ENCODE measurements at places on chromosomes 5 and 9.

- DNase-seq = no peak
These were observed 37.3 kb upstream of the TEX48 start for GRCh38 chr9:114719290-114719689.

- no peak for DNase-seq
These were observed 205.5 kb upstream of the SLC24A2 start for GRCh38 chr9:19994296-19994695.

GRCh38 chr9:33007755-33008154 lies 6.3 kb upstream of the APTX start:
- DNase-seq = no peak

DNA sequence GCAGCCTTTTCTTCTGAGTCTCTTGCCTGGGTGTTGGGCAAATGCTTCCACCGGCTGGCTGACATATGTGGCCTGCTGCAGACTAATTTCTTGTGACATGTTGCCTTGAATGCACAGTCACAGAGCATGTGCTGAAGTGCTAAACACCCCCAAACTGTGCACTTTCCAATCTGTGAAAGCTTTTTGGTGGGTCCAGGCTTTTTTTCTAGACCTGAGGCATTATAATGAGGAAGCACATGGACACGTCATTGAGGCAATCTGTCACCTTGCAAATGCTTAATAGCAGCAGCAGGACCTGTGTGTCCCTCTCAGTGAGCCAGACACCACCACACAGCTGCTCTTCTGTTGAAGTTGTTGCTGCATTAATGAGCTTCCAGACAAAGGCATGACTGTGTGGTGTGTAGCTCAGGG lies 274.7 kb downstream of the ELAVL2 start:
- DNase-seq = no peak

DNA sequence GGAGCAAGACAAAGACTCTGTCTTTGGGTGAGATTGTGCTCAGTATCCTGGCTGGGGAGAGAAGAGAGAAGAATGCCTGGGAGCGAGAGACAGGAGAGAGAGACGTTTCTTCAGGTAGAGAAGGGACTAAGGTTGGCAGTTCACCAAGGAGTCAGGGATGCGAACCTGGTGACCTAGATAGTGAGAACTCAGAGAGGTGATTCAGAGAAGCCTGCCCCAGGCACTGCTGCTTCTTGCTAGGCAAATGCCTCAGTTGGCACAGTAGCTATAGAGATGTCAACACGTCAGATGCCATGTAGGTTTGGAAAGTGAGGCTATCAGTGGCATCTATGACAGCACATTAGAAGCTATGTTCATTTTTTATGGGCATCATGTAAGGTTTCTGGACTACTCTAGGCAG lies 231.6 kb upstream of the VLDLR start:
- DNase-seq = no peak

- no peak for DNase-seq
These were observed 3.4 kb downstream of the SMIM3 start for GRCh38 chr5:150781706-150782614.

DNA sequence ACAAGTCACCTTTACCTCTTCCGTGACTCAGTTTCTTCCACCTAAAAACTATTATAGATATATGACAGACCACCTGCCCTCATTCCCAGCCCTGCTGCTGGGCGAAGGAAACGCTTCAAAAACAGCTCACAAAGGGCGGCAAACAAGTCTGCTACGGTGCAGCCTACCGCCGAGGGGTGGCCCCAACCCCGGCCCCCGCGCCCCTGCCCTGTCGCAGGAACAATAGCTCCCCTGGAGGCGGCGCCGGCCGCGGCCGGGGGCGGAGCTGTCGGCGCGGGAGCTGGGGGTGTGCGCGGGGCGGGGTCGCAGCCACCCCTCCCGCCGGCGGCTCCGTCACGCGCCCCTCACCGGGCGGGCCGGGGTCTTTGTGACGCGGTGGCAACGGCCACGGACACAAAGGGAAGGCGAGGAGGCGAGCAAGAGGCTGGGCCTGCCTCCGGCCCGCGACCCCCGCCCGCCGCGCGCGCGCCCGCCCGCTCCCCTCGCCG lies at the start of gene TMEFF1:
TMEFF1 (plus strand) TSS at position 362 of the 488 bp plus-strand sequence. CDS start 396 bp downstream, outside the sequence.
- peak; percentile 57 for DNase-seq

DNA sequence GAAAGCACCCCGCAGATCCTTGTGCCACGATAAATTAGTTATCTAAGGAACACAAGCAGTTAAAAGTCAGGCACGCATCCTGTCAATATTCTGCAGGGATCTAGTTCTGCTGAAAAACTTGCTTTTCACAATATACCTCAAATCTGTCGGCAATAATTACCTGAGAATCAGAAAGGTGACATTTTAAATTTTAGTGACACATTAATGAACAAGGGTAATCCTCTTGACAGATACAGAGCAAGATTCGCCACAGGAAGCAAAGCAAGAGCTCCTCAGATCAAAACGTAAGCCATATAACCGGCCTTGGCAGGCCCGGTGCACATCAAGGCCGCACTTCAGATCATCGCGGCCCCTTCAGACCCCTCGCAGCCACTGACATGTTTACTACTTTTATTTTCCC lies 185.7 kb downstream of the ATPSCKMT start:
- no peak for DNase-seq

- no peak for DNase-seq
These were observed 138.4 kb downstream of the KCNIP1 start for GRCh38 chr5:170642066-170642735.

DNA sequence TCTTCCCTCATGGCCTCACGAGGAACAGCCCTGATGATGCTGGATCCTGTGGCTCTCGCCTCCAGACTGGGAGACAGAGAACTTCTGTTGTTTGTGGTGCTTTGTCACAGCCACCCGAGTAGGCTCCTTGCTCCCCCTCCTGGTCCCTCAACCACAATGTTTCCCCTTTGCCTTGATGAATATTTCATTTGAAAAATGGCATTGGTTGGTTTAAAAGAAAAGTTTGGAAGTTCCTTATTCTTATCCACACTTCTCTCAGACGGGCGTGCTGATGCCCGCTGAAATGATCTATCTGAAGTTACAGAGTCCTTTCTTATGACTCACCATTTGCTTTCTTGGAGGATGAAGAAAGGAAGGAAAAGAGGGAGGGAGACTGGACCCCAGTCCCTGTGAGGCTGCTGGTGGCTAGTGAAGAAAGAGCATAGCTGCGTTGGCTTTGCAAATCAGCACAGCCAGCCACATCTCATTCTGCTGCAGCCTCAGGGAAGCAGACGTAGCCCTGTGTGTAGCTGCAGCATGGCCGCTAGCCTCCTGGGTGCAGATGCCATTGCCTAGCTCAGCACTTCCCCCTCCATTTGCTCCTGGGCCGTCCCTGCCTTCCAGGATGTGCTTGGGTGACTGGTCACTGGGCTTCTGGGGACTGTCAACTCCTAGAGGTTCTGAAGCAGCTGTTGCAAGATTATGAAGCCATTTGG lies 185.9 kb downstream of the ERCC6L2 start:
- DNase-seq = peak; percentile 69

DNA sequence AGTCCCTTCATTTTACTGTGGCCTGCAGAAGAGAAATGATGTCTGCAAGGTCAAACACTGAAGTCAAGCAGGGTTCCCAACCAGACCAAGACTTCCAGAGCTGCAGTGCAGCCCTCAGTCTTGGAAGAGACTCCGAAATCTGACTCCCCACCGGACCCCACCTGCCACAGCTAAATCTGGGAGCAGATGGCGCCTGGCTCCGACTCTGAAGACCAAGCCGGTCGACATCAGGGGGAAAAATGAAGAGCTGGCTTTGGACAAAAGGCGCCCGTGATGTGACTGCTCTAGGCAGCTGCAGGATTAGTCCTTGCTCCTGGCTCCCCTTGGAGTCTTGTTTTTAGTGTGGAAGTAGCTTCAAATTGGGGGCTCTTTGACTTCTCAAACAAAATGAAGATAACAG lies 72.4 kb upstream of the ZNF622 start:
- no peak for DNase-seq

- DNase-seq = no peak
These were observed 14.6 kb upstream of the COL15A1 start for GRCh38 chr9:98929071-98929470.

GRCh38 chr9:134144801-134145200 lies 8.9 kb downstream of the WDR5 start:
- no peak for DNase-seq

DNA sequence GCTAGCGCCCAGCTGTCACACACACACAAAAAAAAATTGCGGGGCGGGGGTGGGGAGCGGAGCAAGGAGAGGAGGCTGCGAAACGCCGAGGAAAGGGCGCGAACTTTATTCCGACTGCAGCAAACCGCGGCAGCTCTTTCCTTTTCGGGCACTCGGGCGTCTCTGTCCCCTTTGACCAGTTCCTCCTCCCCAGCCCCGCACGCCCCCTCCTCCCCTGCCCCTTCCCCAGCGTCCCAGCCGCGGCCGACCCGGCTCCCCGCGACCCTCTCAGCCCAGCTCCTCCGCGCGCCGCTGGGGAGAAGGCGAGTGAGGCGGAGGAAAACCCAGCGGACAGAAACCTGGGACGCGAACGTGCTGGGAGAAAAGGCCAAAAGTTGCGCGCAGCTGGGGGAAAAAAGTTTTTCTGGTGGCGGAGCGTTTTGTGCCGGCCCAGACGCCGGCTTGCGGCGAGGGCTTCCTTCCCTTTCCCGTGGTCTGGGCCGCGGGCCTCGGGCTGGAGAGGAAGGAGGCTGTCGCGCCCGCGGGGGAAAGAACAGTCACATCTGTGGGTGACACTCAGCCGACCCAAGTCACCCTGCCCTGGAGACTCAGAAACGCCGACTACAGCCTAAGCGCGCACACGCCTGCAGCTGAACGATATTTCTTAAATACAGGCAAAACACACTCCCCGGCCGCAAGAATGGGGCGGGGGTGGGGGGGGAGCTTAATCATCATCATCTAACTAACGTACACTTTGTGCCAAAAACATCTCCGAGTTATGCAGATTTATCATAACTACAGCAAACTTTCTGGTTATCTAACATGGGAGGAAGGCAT lies 1.1 kb upstream of the BNC2 start:
- DNase-seq = peak; percentile 6

GRCh38 chr9:34589636-34590380 lies at the start of gene CNTFR:
CNTFR (minus strand) TSS chr9:34589724; CDS start chr9:34568981, 20,743 bp downstream.
- DNase-seq = no peak

Data from OCI-M1 (cell line).